ENCODE measurements at places on chromosomes 5 and 9.

GRCh38 chr5:172454358-172455086 is at the start of gene SH3PXD2B:
Gene SH3PXD2B, minus strand, starts transcription at chr5:172454525. Its CDS starts 173 bp downstream, at chr5:172454352.
- DNase-seq: peak; percentile 50

GRCh38 chr9:6764950-6765349 is 7.2 kb downstream of the KDM4C start:
- DNase-seq: no peak

DNA sequence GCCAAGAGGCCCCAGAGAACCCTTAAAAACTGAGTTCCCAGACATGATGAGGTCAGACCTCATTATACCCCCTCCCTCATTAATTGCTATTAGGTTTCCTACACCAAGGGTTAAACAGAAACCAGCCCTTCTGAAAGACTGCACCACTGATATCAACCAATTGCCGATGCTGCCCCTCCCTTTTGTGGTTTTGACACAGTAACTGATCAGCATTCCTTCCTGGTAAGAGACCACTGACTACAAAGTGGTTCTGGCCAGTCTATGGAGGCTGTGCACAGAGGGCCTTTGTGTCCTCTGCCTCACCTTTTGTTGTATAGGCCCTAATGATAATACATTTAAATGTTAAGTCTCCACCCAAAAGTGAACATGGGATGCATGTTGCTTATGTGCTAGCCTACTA is 201.5 kb downstream of the FRMD3 start:
- no peak for DNase-seq

- DNase-seq: no peak
Measured at GRCh38 chr5:112238473-112238872, 180.6 kb downstream of the EPB41L4A start.

DNA sequence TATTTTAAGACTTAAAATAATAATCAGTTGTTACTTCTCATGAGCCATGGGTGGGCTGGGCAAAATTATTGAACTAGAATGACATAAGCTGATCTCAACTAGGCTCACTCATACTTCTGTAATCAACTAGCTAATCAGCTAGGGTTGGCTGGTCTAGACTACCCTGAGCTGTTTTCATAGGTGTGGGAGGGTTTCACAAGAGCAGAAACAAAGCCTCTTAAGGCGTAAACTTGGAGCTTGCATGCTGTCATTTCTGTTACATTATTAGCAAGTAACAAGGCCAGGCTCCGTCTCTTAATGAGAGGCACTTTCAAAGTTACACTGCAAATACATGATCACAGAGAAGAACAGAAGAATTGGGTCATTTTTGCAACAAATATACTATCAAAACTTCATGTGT is 57.2 kb upstream of the GHR start:
- no peak for DNase-seq

DNA sequence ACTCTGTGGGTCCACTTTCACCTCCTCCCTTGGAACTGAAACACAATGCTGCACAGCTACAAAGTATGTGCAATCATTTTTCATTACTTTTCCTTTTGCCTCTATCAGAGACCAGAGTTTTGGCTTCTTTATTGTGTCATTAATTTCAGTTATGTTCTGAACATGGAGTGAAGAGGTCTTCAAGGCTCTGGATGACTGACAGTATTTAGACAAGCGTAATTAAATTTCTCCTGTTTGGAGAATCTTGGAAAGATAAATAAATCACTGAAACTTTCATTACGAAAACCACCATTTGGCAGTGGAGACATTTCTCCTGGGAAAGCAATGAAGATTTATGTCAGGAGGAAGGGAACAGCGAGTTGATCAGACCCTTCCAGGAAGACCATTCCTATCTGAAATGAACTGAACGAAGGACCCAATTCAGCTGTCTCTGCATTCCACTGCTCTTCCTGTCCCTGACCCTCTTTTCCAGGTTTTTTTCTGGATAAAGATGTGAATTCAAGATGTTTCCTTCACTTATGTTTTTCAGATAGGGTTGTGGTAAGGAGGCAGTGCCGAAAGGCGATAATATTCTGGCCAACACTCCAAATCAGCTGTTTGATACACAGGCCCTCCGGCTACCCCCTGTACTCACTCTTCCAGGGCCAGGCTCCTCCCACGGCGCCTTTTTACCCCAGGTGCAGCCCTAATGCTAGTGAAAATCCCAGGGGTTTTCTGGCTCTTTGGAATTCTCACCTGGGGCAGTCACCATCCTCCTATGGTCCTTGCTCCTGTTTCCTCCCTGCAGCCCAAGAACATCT is 77.2 kb upstream of the OSMR start:
- no peak for DNase-seq

Measured in mesothelial cell of epicardium (in vitro differentiated cells).